ENCODE measurements at places on chromosomes 3 and 15.

DNA sequence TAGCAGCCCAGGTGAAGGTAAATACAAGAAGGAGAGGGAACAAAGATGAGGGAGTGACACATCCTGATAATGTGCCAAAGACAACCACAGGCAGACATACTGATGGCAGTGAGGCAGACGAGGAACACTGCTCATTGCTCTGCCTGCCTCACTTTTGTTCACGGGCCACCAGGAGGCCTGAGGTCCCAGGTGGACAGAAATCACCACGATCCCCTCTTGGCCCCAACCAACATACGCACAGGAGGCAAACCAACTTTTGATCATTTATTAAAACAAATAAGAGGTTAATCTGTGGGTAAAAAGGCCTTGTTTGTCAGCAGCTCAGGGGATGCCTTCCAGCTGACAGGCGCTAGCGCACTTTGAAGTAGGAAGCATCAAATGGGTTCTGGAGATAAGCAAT lies 4.2 kb downstream of the ALG1L2 start:
- DNase-seq, result no peak

DNA sequence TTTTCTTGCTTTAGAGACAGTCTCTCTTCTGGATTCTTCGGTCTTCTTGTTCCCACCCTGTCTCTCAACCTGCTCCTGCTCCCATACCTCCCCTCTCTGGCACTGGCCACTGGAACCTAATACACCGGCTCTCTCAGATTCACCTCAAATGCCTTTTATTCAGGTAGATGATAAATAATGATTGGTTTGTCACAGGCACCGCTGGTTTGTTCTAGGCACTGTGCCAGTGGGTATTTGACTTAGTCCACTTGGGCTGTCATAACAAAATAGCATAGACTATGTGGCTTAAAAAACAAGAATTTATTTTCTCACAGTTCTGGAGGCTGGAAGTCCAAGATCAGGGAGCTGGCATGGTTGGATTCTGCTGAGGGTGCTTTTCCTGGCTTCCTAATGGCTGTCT lies 278.2 kb upstream of the STT3B start:
- no peak for DNase-seq

GRCh38 chr15:89877083-89877425 lies 16.7 kb downstream of the AP3S2 start:
- no peak for DNase-seq

DNA sequence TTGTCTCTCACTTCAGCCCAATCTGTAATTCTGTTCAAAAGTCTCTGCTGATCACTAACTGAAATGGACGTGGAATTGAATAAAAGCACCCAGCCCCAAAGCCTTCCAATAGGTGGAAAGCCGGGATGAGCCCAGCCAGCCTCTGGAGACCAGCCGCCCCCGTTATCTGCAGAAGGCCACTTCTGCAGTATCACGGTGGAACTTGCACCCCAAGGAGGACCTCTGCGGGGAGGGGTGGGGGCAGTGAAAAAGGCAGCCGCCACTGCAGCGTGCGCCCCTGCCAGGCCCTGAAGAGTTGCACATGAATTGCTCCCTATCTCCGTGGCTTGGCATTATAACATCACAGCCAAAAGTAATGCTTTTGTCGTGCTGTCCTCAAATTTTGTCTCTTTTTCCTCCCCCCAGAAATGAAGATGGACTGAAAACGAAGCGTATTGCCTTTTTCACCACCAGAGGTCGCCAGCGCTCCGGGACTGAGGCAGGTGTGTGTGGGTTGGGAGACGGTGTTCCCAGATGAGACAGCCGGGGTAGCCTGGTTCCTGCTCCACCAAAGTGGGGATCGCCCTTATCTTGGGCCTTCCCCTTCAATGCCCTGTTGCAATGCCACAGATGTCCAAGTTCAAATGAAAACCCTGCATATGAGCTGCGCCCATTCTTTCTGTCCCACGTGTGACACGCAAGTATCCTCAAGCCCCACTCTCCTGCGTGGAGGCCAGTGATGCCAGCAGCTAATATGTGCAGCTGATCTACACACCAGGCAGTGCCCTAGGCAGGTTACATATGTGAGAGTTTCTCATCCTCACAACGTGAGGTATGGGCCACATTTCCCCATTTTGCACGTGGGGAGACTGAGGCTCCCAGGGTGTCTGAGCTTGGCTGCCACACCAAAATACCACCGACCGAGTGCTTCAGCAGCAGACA lies 96.0 kb downstream of the LRRK1 start:
- peak; percentile 52 for DNase-seq

DNA sequence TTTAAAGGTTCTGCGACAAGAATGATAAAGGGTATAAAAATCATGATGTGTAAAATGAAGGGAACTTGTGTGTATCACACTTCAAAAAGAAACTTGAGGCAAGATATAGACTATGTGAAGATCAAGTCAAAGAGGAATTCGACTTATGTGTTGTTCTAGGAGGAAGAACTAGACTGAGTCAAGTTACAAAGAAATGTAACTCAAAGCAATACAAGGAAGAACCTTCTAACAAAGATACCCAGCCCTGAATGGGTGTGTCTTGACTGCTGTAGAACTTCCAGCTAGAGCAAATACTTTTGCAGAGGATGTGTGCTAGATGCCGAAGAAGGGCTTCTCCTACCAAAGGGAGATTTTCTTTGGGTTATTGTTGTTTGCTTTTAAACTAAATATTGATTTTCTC lies 2.4 kb downstream of the SLC49A4 start:
- peak; percentile 13 for DNase-seq

- no peak for DNase-seq
Observed at GRCh38 chr15:96585484-96586386, 255.2 kb downstream of the NR2F2 start.

GRCh38 chr3:187736418-187736871 lies 8.8 kb downstream of the BCL6 start:
- no peak for DNase-seq

DNA sequence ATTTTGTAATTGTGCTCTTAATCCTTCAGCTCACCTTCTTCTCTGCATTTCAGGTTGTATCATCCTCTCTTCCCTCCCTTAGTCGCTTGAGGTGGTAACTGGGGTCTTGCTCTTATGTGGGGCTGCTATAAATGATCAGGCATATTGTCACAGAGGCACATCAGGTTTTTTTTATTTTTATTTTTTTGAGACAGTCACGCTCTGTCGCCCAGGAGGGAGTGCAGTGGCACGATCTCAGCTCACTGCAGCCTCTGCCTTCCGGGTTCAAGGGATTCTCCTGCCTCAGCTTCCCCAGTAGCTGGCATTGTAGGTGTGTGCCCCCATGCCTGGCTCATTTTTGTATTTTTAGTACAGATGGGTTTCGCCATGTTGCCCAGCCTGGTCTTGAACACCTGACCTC lies 9.9 kb downstream of the CDV3 start:
- DNase-seq, result no peak

- no peak for DNase-seq
Observed at GRCh38 chr3:70464876-70465275, 152.4 kb upstream of the MDFIC2 start.

DNA sequence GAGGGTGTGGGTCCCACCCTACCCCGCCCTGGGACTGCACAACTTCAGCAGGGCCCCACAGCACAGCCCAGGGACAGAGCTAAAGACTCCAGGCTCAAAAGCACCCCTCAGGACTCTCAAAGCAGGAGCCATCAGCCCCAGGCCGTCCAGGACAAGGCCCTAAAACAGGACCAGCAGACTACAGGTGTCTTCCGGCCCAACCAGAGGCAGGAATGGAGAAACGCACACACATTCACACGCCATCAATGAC lies 26.1 kb downstream of the ATRIP start:
- DNase-seq, result no peak

DNA sequence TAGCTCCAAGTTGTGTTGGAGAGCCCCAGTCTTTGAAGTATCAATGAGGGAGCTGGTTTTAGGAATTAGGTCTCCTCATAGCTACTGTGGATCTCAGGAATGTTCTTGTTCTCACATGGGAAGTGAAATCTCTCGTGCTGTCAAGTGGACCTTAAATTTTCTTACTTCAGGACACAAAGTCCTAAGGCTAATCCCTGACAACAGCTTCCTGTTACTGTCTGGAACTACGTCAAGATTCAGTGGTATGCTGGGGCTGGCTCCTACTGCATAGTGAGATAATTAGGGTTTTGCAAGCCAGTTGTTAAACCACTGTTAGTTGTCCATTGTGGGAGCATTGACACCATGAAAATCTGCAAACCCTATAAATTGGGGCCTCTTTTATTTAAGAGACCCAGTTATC lies 22.8 kb downstream of the MESP1 start:
- peak; percentile 28 for DNase-seq

- DNase-seq, result no peak
Observed at GRCh38 chr15:32829436-32829835, 111.6 kb downstream of the GREM1 start.

DNA sequence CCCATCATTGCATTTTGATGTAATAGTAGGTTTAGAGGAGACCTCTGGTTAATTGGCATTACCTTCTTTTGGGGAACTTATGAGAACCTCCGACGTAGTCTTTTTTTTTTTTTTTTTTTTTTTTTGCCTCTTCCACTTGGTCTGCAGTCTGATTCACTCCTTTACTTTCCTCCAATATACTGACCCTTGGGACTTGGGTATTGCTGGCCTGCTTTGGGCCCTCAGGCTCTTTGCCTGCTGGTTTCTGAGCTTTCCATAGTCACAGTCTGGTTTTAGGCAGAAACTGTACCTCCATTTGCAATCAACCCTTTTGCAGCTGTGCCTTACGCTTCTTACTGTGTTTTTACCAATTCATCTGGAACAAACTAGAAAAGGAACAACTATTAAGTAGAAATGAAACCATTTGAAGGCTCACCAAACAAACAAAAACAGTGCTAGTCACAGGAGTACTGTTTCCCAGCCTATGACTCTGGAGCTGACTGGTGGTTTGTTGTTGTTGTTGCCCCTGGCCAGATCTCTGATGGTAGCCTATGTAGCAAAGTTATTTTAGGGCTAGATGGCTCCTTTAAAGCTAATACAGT lies 272.8 kb downstream of the BBX start:
- DNase-seq, result no peak

DNA sequence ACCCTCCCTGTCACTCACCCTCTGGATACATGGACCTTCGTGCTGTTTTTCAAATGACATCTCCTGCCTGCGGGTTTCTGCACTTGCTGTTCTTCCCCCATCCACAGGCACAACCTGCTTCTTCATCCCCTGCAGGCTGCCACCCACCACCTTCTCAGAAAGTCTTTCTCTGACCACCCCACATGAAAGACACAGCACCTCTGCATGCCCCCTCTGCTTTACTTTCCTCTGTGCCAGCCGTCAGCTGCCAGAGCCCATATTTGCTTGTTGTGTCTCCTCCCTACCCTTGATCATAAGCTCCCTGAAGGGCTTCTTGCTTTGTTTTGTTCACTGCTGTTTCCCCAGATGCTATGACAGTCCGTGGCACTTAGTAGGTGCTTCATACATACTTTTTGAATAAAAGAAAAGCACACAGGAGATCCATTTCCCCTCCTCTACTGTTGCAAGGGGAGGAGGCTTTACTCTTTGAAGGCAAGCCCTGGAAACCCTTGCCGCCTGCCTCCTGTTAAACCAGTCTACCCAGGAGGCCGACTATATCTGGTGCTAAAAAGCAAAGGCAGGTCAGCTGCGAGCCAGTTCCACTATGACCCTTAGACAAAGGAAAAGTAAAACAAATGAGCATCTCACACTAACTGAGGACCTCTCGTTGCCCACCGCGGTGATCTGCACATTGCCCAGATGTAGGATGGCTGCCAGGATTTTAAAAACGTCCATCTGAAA lies 31.9 kb downstream of the MYO5C start:
- DNase-seq, result no peak

DNA sequence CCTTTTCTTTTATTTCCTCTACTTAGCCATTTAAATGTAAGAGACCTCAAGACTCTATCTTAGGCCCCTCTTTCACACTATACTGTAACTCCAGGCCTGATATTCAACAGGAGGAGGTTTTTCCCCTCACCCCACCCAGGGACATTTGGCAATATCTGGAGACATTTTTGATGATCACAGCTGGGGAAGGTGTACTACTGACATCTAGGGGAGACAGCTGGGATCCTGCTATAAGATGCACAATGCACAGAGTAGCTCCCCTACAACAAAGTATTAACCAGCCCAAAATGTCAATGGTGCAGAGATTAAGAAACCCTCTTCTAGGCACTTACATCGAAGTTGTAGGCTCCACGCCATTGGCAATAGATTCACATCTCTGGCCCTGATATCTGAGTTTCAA lies 517.5 kb upstream of the UBE2E2 start:
- DNase-seq, result peak; percentile 8

DNA sequence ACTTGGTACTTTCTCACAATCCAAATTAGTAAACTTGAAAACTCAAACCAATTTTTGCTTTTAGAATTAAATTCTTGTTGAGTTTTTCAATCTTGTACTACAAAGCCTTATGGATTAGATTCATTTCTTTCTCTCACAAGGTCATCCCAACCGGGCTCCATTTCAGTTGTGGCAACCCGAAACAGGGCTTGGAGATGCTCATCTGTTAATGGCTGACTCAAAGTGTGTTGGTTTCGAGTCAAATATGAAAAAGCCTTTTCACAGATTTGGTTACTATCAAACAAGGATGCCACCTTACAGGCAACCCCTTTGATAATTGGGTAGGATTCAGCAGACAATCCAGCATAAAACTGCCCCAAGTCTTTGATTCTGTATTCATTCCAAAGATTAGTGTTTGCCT lies 1.8 kb downstream of the EPM2AIP1 start:
- DNase-seq, result no peak

DNA sequence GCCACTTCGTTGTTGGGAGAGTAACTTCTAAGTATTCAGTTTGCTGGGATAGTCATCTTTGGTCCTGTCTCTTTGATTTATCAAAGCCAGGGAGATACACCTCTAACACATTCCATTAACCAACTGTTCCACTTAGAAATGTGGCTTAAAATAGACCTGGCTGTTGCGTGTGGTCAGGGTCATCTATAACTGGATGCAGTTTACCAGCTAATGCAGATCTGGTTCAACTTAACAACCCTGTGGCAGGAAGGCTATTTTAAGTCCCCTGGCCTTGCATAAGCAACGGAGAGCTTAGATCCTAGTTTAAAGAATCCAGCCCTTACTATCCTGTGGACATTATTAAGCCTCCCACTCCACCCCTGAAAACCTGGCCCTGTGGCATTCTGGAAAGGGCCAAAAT lies 28.1 kb upstream of the CAPN3 start:
- no peak for DNase-seq

- DNase-seq, result no peak
Observed at GRCh38 chr3:126133606-126134005, 46.8 kb downstream of the ALDH1L1 start.

- DNase-seq, result no peak
Observed at GRCh38 chr3:172271386-172271976, 176.8 kb downstream of the GHSR start.
